ENCODE measurements at places on chromosomes 5 and 9.

- no peak for DNase-seq
These were observed 227.3 kb downstream of the FANCC start for GRCh38 chr9:95090023-95090791.

- DNase-seq = no peak
These were observed 1085.6 kb upstream of the WWC1 start for GRCh38 chr5:167205881-167206280.

DNA sequence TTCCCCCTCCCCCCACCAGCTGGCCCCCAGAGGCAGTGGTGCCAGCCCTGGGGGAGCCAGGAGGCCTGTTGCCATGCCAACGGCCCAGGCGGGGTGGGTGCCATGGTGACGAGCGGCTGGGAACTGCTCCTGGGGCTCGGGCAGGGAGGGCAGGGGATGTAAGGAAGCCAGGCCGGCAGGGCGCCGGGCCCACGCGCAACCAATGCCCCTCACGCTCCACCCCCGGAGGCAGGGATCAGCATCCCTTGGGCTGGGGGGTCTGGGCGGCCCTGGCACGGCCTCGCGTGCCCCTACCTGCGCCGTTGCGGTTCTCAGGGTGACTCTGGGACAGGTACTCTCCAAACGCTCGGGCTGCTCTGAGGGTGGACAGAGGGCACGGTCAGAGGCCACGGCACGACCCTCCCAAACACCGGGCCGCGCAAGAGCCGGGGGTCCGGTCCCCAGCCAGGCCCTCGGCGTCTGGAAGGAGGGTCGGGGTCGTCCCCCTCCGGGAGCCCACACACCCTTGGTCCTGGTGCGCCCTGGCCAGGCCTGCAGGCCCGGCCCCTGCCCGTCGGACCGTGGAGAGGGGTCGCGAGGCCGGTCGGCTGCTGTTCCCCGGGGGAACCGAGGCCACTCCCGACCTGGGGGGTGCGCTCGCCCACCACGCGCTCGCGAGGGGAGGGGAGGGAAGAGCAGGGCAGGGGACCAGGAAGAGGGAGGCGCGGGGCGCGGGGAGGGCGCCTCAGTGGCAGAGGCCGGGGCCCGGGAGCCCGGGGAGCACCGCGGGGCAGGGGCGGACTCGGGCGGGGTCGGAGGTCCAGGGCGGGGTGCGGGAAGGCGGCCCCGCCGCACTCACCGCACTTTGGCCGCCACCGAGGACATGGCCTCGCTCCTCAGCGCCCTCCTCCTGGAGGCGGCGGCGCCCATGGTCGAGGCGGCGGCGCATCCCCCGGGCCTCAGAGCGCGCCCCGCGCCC, 661 bp downstream of the NSMF start:
- DNase-seq = no peak

DNA sequence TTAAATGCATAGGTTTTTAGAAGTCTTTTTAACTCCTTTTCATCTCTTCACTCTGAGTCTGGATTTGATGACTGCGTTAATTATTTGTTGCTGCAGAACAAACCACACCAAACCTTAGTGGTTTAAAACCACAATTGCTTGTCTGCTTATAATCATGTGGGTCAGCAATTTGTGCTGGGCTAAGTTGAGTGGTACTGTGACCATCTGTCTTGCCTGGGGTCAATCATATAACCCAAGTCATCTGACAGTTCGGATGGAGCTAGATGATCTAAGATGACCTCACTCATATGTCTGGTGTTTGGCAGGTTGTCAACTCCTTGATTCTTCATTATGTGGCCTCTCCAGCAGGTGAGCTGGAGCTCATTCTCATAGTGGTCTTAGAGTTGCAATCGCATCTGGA, 219.1 kb upstream of the ELAVL2 start:
- DNase-seq = no peak

GRCh38 chr5:50576686-50577256, 89.7 kb upstream of the PARP8 start:
- no peak for DNase-seq

GRCh38 chr9:71349218-71349617, 227.8 kb upstream of the TRPM3 start:
- DNase-seq = no peak

- no peak for DNase-seq
These were observed 13.6 kb upstream of the ERMP1 start for GRCh38 chr9:5846501-5846921.

DNA sequence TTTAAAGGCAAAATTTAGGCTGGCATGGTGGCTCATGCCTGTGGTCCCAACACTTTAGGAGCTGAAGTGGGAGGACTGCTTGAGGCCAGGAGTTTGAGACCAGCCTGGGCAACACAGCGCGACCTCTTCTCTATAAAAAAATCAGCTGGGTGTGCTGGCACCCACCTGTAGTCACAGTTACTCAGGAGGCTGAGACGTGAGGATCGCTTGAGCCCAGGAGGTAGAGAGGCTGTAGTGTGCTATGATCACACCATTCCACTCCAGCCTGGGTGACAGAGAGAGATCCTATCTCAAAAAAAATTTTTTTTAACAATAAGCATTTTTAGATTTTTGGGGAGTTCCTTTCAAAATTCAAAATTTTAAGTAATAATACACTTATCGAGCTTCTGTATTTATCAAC, 63.3 kb downstream of the SPATA31C2 start:
- no peak for DNase-seq

DNA sequence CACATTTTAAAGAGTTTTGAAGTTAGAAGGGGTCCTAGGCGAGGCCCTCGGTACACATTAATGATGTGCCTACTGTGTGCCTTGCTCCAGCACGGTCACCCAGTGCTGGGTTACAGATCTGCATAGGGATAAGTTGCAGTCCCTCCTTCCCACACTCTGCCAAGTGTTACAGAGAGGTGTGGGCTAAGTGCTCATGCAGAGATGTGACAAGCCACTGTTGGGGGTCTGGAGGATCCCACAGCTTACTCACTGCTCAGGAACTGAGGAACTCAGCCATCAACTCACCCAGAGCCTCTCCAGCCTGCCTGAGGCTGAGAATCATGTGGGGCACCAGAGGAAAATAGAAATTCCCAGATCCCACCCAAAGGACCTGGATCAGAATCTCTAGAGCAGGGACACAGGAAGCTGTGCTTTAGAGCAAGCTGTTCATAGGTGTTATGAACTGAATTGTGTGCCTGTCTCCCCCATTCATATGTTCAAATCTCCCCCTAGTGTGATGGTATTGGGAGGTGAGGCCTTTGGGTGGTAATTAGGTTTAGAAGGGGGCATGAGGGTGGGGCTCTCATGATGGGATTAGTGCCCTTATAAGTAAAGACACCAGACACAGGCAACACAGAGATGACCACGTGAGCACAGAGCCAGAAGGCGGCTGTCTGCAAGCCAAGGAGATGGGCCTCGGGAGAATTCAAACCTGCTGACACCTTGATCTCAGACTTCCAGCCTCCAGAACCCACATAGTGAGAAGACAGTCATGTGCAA, 164.1 kb downstream of the HSD17B3 start:
- DNase-seq = no peak

GRCh38 chr5:180010636-180011035, 60.9 kb downstream of the RNF130 start:
- DNase-seq = no peak

- no peak for DNase-seq
These were observed 101.8 kb downstream of the DOCK8 start for GRCh38 chr9:316382-316965.

GRCh38 chr5:107340631-107341030, 330.1 kb downstream of the EFNA5 start:
- no peak for DNase-seq

GRCh38 chr5:10844016-10844415, 83.0 kb upstream of the DAP start:
- DNase-seq = no peak

DNA sequence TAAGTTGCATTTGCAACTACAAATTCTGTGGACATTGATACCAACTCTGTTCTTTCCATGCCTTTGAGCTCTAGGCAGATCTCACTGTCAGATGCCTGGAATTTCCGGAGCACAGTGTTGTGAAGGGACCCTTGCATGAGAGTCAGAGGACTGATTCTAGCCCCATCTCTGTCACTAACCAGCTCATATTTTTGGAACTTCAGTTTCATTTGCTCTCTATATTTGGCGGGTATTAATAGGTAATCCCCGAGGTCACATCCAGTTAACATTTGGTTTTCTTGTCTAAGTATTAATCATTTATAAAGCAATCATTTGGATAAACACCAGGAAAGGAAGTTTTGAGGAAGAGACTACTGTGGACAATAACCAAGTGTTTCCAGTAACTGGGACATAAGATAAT, 115.7 kb downstream of the MAN2A1 start:
- DNase-seq = no peak

DNA sequence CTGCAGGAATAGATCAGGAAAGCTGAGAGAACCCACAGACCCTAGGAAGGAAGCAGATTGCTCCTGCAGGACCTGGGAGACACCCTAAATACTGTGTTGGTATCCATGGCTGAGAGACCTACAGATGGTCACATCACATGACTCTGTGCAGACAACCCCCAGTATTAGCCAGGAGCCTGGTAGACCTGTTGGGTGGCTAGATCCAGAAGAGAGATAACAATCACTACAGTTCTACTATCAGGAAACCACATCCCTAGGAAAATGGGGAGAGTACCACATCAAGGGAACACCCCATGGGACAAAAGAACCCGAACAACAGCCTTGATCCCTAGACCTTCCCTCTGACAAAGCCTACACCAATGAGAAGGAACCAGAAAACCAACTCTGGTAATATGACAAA, 24.2 kb upstream of the MELK start:
- DNase-seq = no peak

GRCh38 chr9:136185596-136186366, 19.1 kb downstream of the LHX3 start:
- no peak for DNase-seq

DNA sequence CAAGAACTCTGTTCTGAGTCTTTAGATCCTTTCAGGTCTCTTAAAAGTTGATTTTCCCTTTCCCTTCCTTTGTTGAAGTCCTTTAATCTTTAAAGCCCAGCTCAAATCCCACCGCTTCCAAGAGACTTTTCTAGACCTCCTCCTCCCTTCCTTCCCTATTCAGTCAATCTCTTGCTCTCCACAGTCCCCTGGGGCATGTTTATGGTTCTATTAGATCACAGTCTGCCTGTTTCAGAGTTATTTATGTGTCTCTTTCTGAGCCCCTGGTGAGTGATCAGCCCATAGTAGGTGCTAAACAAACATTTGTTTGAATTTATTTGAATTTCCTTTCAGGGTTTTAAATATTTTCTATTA, 7.2 kb upstream of the ARSI start:
- DNase-seq = no peak

GRCh38 chr9:95031711-95032461, 285.6 kb downstream of the FANCC start:
- no peak for DNase-seq

DNA sequence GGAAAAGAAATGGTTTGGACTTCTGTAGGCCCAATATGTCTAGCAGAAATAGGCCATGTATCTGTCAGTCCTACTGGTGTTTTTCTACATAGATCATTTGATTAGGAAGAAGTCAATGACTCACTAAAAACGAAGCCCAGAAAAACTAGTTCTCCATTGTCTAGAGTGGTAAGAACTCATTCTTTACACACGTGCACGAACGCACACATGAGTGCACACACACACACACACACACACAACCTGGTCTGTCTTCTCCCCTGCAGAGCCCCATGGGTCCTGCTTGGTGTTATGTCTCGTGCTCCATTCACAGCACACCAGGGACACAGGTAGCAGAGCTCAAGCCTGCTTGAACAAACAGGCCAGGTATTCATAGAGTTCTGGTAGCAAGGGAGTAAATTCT, 14.9 kb upstream of the FCN1 start:
- no peak for DNase-seq

DNA sequence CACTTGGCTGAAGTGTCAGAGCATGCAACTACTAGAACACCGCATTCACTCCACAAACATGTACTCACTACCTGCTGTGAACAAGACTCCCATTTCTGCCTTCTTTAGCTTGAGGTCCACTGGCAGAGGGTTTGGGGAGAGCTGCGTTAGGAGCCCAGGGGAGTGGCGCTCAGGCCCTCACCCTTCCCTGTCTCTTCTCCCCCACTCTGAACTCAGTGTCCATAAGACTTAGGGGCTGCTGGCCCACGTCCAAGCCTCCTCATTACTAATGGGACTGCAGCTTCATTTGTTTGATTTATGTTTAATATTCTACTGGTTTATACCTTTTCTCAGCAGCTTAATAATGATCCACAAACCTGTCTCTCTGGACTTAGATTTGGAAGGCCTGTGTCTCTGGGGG, 70.9 kb downstream of the HSPA4 start:
- no peak for DNase-seq

DNA sequence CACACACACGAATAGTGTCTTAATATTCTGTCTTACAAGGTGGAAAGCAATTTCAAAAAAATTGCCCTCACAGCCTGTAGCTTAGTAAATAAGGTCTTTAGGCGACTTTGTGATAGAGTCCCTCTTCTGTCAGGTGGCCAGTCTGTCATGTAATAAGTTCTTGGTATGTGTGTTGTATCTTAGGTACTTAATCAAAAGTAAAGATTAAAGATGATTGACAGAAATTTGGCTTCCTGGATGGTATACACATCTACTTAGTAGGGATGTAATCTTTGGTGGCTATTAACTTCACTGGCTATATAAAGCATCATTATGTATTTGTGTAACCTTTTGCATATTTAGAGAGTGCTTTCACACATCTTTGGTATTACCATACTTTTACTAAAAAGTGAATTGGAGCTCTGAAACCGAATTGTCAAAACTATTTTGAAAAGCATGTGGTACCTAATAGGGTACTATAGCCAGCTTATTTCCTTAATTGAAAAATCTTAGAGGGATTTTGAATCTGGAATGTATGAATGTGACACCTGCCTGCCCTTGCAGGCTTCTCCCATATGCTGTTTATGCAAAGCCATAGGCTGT, 3.4 kb downstream of the G3BP1 start:
- DNase-seq = no peak

- DNase-seq = no peak
These were observed 16.3 kb upstream of the DPM2 start for GRCh38 chr9:127953768-127954505.

- no peak for DNase-seq
These were observed 7.1 kb downstream of the LCN12 start for GRCh38 chr9:136958898-136959850.
